ENCODE measurements at places on chromosomes 5 and 9.

- DNase-seq = no peak
Measured at GRCh38 chr9:13487936-13488335, 208.4 kb upstream of the MPDZ start.

DNA sequence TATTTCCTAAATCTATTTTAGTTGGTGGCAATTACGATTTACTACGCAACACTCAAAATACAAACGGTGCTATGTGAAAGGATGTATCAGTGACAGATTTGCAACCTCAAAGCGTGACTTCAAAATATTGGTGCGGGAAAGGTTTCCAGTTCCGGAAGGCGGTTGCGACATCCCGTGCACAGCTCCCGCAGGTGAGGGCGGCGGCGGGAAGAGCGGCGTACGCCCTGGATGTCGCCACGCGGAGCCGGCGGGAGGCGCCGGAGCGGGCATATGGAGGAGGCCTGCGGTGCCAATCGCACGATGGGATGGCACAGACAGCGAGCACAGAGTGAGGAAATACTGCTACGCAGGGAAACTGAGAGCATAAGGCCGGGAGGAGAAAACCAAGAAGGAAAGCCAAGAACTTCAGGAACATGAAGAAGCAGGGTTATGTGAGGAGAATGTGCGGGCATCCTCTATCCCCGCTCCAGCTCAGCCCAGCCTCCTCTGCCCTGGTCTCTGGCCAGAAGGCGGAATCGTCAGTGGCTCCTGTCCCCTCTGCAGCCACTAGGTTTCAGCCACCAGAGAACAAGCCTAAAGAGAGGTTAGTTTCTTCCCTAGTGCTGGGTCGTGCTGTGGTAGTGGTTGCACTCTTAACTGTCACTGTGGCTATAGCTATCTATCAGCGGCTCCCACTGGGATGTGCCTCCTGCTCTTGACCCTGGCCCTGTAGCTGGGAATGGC, 378.1 kb upstream of the TLE4 start:
- DNase-seq = no peak

DNA sequence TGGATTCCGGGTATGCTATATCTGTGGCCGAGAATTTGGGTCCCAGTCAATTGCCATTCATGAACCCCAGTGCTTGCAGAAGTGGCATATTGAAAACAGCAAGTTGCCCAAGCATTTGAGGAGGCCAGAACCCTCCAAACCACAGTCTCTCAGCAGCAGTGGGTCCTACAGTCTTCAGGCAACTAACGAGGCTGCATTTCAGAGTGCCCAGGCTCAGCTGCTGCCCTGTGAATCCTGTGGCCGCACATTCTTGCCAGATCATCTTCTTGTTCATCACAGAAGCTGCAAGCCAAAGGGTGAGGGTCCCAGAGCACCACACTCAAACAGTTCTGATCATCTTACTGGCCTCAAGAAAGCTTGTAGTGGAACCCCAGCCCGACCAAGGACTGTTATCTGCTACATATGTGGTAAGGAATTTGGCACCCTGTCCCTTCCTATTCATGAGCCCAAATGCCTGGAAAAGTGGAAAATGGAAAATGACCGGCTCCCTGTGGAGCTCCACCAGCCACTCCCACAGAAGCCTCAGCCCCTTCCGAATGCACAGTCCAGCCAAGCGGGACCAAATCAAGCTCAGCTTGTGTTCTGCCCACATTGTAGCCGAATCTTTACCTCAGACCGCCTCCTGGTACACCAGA, 23.0 kb downstream of the ZNF474 start:
- DNase-seq = no peak

GRCh38 chr5:15500325-15501001, 483 bp downstream of the FBXL7 start:
- DNase-seq = peak; percentile 79

DNA sequence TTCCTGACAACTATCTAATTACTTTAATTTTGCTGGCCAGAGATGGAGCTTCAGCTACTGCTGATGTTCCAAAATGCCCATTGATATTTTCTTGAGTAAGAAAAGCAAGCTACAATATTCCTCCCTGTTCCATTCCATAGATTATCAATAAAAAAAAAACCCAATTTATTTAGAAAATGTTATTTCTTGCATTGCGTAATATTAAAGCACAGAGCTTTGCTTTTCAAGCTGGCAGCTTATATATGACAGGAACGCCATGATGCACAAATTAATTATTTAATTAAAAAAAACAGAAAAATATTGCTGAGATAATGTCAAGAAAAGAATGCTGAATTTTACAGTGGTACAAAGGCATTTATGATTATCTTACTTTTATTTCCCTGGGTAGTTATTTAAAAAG, 47.9 kb downstream of the TRPM3 start:
- no peak for DNase-seq
